Thoracic aorta (tissue), 2 donors: ENCODE measurements at places on chromosomes 16 and 17.
A peak's percentile ranks its signal among the peaks of the same experiment; 100 is the strongest.

DNA sequence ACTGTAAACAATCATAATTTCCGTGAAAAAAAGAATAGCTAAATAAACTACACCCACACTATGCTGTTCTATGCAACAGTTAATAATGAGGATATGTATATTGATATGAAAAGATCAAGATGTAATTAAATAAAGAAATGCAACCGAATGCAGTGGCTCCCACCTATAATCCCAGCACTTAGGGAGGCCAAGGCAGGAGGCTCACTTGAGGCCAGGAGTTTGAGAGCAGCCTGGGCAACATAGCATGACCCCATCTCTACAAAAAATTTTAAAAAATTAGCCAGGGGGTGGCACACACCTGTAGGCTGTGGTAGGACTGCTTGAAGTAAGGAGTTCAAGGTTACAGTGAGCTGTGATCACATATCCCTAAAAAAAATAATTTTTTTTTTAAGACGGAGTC lies 14.9 kb downstream of the CENPV start:
- H3K27me3 ChIP-seq, result no peaks in the 10 kb centered on the region
- no peaks in the 10 kb centered on the region for H3K36me3 ChIP-seq
- H3K27ac ChIP-seq, result no peak overlapping the region

- no peak for DNase-seq
- H3K36me3 ChIP-seq, result peaks cover 41% of the 10 kb centered on the region
- H3K27ac ChIP-seq, result no peak overlapping the region
- H3K4me3 ChIP-seq, result no peak overlapping the region
- H3K4me1 ChIP-seq, result peaks cover 3% of the 10 kb centered on the region
Observed at GRCh38 chr16:2244926-2245795, 6.2 kb downstream of the ECI1 start.

DNA sequence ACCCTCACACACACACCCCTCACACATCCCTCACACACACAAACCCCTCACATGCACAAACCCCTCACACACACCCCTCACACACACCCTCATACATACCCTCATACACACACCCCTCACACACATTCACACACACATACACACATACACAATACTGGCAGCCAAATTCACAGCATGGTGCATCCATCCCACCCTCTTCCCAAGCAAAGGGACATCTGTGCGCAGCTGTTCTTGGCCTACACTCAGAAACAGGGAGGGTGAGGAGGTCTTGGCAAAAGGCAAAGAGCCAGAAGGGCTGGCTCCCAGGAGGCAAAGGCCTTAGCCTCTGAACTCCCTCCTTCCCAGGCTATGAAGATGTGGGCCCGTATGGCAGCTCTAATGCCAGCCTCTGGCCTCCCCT lies 23.4 kb downstream of the C17orf67 start:
- no peak for DNase-seq
- H3K27me3 ChIP-seq, result no peaks in the 10 kb centered on the region
- no peak overlapping the region for H3K4me3 ChIP-seq
- H3K36me3 ChIP-seq, result no peaks in the 10 kb centered on the region
- H3K27ac ChIP-seq, result no peak overlapping the region
- no peaks in the 10 kb centered on the region for H3K4me1 ChIP-seq

- no peak for DNase-seq
- no peak within 1 kb of the TSS for H3K27ac ChIP-seq
- no peak within 1 kb of the TSS for H3K4me3 ChIP-seq
- H3K27me3 ChIP-seq, result no peaks in the 10 kb centered on the region
- no peaks in the 10 kb centered on the region for H3K4me1 ChIP-seq
Observed at GRCh38 chr16:28931801-28932225, at the start of gene CD19. TSS of gene CD19 (plus strand) at chr16:28931971. CDS start at chr16:28932001, 30 bp downstream.

DNA sequence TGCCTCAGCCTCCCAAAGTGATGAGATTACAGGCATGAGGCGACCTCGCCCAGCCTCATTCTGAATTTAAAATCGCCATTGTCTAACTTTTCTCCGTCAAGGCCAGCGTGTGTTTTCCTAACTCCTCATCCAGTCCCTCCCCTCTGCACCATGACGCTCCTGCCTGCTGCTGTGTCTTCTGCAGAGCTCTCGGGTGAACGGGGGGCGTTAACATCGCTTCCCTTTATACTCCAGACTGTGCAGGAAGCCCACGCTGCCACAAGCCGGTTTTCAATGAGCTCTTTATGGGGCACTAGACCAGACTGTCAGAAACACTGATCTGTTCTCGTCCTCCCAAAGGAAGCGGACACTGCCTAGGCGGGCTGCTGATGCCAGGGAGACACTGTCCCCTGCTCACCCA lies 13.2 kb downstream of the AANAT start:
- H3K4me1 ChIP-seq, result no peaks in the 10 kb centered on the region
- H3K4me3 ChIP-seq, result no peak overlapping the region
- no peak overlapping the region for H3K27ac ChIP-seq

- DNase-seq, result no peak
- H3K27me3 ChIP-seq, result no peaks in the 10 kb centered on the region
- H3K27ac ChIP-seq, result no peak overlapping the region
- peak overlapping the region; percentile 62 for H3K4me3 ChIP-seq
Observed at GRCh38 chr17:4786516-4786915, 352 bp upstream of the VMO1 start.

- H3K36me3 ChIP-seq, result peaks cover 17% of the 10 kb centered on the region
- no peaks in the 10 kb centered on the region for H3K27me3 ChIP-seq
- no peak for DNase-seq
- H3K4me3 ChIP-seq, result no peak overlapping the region
- no peaks in the 10 kb centered on the region for H3K4me1 ChIP-seq
Observed at GRCh38 chr16:74677868-74678267, 11.2 kb upstream of the RFWD3 start.

GRCh38 chr16:67040166-67040565 lies 11.2 kb downstream of the CBFB start:
- H3K4me3 ChIP-seq, result no peak overlapping the region
- H3K27me3 ChIP-seq, result no peaks in the 10 kb centered on the region
- no peaks in the 10 kb centered on the region for H3K36me3 ChIP-seq
- peaks cover 21% of the 10 kb centered on the region for H3K4me1 ChIP-seq
- DNase-seq, result no peak
- no peak overlapping the region for H3K27ac ChIP-seq

GRCh38 chr17:61410141-61411010 lies 10.7 kb downstream of the TBX2 start:
- peaks cover 3% of the 10 kb centered on the region for H3K36me3 ChIP-seq
- H3K4me1 ChIP-seq, result peaks cover 12% of the 10 kb centered on the region
- peak overlapping the region; percentile 82 for H3K4me3 ChIP-seq
- H3K27ac ChIP-seq, result peak overlapping the region; percentile 96
- no peaks in the 10 kb centered on the region for H3K27me3 ChIP-seq
- no peak for DNase-seq

GRCh38 chr17:321386-321941 lies 31.1 kb downstream of the RPH3AL start:
- DNase-seq, result no peak
- H3K36me3 ChIP-seq, result no peaks in the 10 kb centered on the region
- H3K4me1 ChIP-seq, result no peaks in the 10 kb centered on the region
- H3K4me3 ChIP-seq, result no peak overlapping the region

DNA sequence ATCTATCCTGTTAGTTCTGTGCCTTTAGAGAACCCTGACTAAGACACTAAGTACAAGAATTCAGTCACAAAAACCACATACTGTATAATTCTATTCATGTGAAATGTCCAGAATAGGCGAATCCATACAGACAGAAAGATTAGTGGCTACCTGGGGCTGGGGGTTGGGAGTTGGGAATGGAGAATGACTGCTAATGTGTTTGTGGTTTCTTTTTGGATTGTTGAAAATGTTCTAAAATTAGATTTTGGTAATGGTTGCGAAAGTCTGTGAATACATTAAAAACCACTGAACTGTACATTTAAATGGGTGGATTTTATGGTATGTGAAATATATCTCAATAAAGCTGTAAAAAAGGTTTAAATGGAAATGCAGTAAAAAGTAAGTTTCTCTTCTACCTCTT lies 80.4 kb upstream of the AKTIP start:
- no peaks in the 10 kb centered on the region for H3K36me3 ChIP-seq
- H3K4me1 ChIP-seq, result no peaks in the 10 kb centered on the region
- DNase-seq, result no peak
- H3K27me3 ChIP-seq, result no peaks in the 10 kb centered on the region
- H3K4me3 ChIP-seq, result no peak overlapping the region

DNA sequence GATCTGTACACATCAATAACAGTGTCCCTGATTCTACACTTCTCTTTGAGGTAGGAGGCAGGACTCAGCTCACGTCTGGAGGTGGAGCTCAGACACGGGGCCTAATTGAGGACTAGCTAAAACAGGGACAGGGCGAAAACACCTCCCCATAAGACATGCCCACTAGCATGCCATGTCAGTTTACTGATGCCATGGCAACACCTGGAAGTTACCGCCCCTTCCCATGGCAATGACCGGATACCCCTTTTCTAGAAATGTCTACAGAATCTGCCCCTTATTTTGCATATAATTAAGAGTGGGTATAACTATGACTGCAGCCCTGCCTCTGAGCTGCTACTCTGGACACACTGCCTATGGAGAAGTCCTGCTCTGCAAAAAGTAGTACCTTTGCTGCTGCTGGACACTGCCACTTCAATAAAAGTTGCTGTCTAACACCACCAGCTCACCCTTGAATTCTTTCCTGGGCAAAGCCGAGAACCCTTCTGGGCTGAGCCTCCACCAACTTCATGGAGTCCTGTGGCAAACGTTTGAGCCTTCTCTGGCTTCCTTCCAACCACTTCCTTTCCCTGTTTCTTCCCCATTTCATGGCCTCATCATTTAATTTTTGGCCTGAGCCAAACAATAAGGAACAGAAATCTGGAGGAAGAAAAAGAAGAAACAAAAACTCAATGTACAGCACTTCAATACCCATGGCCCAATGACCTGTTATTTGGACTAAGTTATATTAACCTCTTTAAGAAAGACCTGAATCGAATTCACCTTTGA lies 21.0 kb downstream of the PHB1 start:
- H3K4me1 ChIP-seq, result peaks cover 5% of the 10 kb centered on the region
- no peak for DNase-seq

- H3K27me3 ChIP-seq, result no peaks in the 10 kb centered on the region
- H3K4me1 ChIP-seq, result no peaks in the 10 kb centered on the region
- no peak for DNase-seq
- H3K36me3 ChIP-seq, result no peaks in the 10 kb centered on the region
- no peak overlapping the region for H3K27ac ChIP-seq
- no peak overlapping the region for H3K4me3 ChIP-seq
Observed at GRCh38 chr17:6352016-6352415, 82.9 kb downstream of the AIPL1 start.

DNA sequence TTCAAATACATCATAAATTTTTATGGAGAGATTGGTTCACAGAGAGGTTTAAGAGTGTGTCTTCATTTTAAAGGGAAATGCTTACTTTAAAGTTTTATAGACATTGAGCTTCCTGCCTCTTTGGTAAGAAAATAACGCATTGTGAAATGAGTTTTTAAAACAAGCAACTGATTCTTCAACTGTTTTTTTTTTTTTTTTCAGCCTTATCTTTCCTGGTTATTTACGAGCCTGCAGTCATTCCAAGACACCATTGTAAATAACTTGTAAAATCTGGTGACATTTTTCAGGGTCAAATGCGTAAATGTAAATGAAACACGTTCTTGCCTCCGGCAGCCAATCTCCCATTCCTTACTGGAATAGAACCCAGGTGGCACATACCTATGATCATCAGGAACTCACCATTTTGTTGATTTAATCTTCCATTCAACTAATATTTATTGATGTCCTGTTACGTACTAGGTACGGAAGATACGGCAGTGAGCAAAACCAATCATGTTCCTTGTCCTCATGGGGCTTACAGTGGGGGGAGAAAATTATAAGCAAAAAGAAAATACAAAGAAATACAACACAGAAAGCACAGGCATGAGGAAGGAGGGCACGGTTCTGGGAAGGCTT lies 33.2 kb upstream of the CDYL2 start:
- H3K4me1 ChIP-seq, result no peaks in the 10 kb centered on the region
- no peak overlapping the region for H3K4me3 ChIP-seq
- H3K36me3 ChIP-seq, result no peaks in the 10 kb centered on the region

- no peak overlapping the region for H3K27ac ChIP-seq
- no peak for DNase-seq
- no peak overlapping the region for H3K4me3 ChIP-seq
- peaks cover 27% of the 10 kb centered on the region for H3K36me3 ChIP-seq
- H3K27me3 ChIP-seq, result no peaks in the 10 kb centered on the region
Observed at GRCh38 chr16:88602091-88602490, 31.9 kb downstream of the ZC3H18 start.

- no peak for DNase-seq
- no peak overlapping the region for H3K4me3 ChIP-seq
- no peak overlapping the region for H3K27ac ChIP-seq
- H3K27me3 ChIP-seq, result no peaks in the 10 kb centered on the region
- no peaks in the 10 kb centered on the region for H3K4me1 ChIP-seq
- peaks cover 52% of the 10 kb centered on the region for H3K36me3 ChIP-seq
Observed at GRCh38 chr16:84095466-84095865, 21.3 kb downstream of the MBTPS1 start.

GRCh38 chr16:10907757-10908045 lies 30.7 kb downstream of the CIITA start:
- DNase-seq, result no peak
- no peaks in the 10 kb centered on the region for H3K27me3 ChIP-seq
- no peaks in the 10 kb centered on the region for H3K36me3 ChIP-seq
- no peak overlapping the region for H3K27ac ChIP-seq
- no peak overlapping the region for H3K4me3 ChIP-seq
